ENCODE measurements at places on chromosomes 5 and 9.

DNA sequence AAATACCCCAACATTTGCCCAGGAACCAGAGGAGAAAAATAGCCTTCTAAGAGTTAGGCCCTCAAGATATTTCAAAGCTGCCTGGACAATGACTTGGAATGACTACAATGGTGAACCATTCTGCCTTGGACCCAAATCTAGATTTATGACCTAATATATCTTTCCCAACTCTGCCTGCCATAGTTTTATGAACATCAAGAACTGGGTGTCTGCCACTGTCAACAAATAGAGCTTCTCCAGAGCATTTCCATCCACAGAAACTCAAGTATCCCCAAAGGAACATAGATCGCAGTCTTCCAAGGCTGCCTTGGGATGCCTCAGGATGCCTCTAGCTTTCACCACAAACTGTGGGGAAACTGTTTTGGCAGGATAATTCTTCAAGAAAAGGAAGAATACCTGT is 48.2 kb upstream of the NFIB start:
- DNase-seq = no peak

DNA sequence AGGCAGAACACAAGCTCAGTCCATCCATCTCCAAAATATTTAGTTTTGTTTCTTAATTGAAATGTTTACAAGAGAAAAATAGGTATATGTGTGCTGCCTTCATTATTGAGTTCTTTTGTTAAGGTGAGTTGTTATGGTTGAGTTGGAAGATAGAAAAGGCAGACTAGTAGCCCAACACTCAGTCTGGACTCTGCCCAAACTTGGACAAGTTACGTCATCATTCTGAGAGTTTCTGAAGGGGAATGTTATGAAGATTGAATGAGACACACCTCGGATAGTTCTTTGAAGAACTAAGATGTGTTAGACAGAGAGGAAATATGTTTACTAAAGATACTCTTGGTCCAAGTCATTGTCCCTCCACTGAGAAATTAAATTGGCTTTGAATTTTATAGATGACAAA is 245.5 kb downstream of the KCTD16 start:
- no peak for DNase-seq

DNA sequence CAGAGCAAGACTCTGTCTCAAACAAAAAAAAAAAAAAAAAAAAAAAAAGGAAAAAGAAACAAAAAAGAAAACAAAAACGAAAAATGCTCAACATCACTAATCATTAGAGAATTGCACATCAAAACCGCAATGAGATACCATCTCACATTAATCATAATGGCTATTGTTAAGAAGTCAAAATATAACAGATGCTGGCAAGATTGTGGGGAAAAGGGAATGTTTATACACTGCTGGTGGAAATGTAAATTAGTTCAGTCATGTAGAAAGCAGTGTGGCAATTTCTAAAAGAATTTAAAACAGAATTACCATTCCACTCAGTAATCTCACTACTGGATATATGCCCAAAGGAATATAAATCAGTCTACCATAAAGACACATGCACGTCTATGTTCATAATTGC is 50.4 kb upstream of the PRR16 start:
- no peak for DNase-seq

- DNase-seq = no peak
Observed at GRCh38 chr5:93566091-93566490, 14.9 kb downstream of the NR2F1-AS1 start.

- DNase-seq = no peak
Observed at GRCh38 chr5:127441799-127442484, 75.5 kb upstream of the PRRC1 start.

- no peak for DNase-seq
Observed at GRCh38 chr5:89343666-89344065, 460.7 kb upstream of the MEF2C start.

- no peak for DNase-seq
Observed at GRCh38 chr9:80191108-80191507, 619.3 kb downstream of the TLE4 start.

- DNase-seq = peak; percentile 9
Observed at GRCh38 chr9:79471580-79472543, 99.9 kb upstream of the TLE4 start.

GRCh38 chr5:165296401-165297130 is 1791.1 kb downstream of the MAT2B start:
- no peak for DNase-seq

- DNase-seq = no peak
Observed at GRCh38 chr5:2049876-2050275, 167.2 kb upstream of the IRX4 start.

DNA sequence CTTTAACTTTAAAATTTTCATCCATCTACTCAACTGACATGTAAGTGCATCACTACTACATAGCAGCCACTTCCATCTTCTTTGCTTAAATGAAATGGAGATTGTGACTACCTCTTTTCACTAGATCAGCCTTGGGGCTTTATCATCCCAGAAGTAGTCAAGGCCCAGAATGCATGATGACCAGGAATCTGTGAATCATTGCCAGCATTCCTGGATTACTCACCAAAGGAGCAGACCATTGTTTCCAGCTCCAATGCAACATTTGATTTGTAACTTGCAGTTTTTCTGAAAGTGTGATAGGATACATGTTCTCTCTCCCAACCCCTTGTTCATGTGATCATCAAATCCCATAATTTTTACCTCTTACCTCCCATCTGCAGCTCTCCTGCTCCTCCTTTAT is 65.1 kb downstream of the PLPPR1 start:
- no peak for DNase-seq

- no peak for DNase-seq
Observed at GRCh38 chr5:117262572-117263131, 688.0 kb upstream of the SEMA6A start.

GRCh38 chr5:88551724-88552345 is 283.2 kb upstream of the TMEM161B start:
- DNase-seq = peak; percentile 21
